Neural crest cell (in vitro differentiated cells): ENCODE measurements at places on chromosomes 6 and 20.
A peak's percentile ranks its signal among the peaks of the same experiment; 100 is the strongest.

GRCh38 chr6:35973670-35974222 is 50.7 kb downstream of the SLC26A8 start:
- DNase-seq = no peak

GRCh38 chr6:111850295-111850937 is 22.8 kb downstream of the FYN start:
- no peak for DNase-seq

GRCh38 chr20:23759306-23759940 is 8.7 kb upstream of the CST1 start:
- DNase-seq = no peak

DNA sequence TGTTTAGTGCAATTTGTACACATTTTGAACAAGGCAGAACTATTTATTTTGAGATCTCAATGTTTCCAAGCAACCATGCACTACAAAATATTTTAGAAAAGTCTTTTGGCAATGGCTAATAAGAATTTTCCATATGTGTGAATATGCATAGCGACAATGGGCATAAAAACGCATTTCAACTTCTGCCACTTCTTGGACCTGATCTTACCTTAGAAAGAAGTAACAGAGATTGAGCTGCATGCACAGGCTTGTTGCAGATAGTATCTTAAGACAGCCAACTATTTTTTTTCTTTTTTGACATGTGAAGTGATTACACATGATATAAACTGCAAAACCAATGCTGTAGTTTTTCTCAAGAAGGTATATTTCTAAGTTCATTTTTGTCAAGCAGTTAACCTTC is 210.4 kb upstream of the PHACTR1 start:
- no peak for DNase-seq

- DNase-seq = no peak
These were observed 26.6 kb downstream of the MDGA1 start for GRCh38 chr6:37671061-37671460.

DNA sequence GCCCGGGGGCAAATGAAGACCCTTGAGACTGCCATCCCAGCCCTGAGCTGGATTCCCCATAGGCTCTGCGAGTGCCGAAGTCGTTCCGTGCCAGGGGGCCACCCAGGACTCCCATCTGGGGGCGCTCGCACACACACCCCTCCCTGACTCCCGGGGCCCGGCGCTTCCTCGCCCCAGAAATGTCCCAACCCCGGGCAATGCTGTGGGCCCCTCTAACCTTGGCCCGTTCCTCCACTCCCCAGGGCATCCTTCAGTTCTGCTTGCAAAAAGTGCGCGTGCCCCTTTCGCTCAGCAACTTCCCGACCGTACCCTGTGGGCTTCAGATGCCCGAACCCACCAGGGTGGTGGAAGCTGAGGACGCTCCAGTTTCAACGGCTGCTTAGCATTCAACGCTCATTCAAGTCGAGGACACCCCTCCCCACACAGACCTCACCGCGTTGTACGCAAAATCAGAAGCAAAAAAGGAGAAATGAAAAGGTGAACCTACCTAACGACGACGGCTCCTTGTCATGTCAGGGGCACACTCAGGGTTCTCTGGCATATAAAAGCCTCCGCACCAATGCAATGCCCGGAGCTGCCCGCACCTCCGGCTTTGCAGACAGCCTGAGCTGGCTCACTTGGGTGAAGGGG is 25.3 kb downstream of the RIPOR2 start:
- DNase-seq = no peak

DNA sequence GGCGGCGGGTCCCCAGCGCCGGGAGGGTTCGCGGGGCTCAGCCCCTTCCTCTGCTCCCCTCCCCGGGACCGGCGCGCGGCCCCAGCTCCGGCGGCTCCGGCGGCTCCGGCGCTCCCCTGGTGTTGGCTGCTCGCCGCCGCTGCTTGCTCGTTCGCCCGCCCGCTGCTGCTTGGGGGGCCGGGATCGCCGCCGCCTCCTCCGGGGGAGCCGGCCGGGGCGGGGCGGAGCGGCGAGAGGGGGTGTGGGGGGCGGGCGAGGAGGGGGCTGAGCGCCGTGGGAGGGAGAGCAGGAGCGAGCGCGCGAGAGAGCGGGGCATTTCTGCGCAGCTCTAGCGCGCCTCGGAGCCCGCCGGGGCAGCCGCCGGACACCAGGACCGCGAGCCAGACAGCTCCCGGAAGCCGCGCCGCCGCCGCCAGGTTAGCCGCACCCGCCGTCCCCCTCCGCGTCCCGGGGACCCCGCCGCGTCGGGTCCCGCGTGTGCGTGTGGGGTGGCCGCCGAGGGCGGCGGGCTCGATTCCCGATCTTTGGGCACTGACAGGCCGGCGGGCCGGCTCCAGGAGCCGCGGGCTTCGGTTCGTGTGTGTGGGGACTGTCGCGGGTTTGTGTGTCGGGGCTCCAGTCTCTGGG is 62.0 kb upstream of the EPB41L1 start:
- DNase-seq = peak; percentile 30

GRCh38 chr6:21587961-21588480 is 5.5 kb upstream of the SOX4 start:
- DNase-seq = peak; percentile 63

- no peak for DNase-seq
These were observed 20.9 kb upstream of the MCM3 start for GRCh38 chr6:52305411-52305810.

DNA sequence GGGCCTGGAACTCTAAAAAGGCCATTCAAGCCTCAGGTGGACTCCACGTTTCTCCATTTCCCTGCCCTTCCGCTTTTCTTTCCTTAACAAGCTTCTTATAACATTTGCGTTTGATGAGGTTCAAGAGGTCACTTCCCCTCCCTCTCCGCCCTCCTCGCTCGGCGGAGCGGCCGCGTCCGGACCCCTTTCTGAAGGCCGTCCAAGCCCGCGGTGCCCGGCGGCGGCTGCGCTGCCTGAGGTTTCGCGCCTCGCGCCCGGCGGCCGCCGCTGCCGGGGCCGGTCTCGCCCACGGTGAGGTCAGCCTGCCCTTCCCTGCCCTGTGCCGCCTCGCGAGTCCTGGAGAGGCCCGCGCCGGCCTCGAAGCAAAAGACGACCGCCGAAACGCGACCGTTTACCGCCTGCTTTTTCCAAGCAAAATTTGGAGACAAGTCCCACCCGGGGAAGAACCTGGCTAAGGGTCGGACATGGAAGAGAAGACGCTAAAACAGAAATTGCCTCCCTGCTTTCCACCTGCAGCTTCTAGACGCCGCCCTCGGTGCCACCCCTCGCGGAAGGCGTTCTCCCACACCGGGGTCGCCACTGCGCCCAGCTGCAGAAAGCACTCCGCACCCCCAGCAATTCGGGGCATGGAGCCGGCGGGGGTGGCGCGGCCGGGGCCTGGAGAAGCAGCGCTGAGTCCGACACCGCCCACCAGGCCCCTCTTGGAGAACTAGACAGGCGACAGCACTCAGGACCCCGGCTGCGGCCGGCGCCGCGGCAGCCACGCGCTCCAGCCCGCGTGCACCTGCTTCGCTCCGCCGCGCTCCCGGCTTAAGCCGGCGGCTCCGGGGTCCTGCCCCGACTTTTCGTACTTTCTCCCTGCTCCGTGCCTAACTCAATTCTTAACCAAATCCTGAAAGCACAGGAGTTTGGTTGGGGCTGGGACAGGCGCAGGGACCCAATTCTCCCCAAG is 11.0 kb upstream of the FOXF2 start:
- DNase-seq = no peak

DNA sequence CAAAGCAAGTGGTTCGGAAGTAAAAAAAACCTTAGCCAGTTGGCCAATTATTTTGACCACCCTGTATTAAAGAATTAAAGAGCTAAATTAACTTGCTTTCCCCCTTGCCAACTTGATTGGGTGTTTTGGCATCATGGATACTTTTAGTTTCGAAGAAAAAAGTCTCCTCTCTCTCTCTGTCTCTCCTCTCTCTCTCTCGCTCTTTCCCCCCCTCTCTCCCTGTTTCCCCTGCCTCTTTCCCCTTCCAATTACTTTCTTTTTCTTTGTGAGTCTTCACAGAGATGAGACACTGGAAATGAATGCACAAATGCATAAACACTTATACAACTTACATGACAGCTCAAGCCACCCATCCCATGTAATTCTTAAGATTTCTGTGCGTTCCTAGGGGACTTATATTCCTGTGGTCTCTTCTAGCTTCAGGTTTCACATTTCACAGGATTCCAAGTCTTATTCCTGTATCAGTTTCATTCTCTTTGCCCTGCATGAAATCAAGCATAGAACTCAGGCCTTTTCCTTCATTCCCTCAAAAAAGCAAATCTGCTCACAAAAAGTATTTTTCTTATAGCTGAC is 32.9 kb upstream of the EYA4 start:
- no peak for DNase-seq

- DNase-seq = no peak
These were observed 79.4 kb upstream of the NRN1 start for GRCh38 chr6:6085928-6086668.

DNA sequence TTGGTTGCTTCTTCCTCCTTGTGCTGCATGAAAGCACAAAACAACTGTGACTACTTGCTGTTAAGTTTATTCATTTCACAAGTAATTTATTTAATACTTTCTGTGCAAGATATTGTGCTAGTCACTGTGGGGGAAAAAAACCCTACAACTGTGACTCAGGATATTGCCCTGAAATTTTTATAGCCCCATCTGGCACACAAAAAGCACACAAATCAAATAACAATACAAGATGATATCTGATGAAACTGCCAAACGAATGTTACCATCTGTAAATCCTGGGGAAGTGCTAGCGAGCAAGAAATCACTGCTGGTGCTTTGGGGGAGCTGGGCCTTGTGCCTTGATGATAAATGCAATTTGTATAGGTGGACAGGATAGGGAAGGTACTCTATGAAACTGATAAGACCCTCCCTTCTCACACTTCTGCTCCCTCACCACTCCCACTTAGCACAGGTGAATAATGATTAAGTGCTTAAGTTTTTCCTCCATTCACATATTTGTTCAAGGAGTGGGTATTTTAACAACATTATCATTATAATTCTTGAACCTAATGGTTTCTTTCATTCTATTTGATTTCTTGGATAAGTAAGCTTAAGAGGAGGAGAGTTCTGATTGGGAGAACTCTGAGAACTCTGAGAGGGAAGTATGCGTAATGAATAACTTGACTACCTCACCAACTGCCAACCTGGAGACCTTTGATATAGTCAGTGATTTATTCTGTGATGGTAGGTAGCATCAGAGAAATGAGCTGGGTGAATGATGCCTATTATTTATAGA is 115.3 kb downstream of the RTN4IP1 start:
- DNase-seq = no peak

GRCh38 chr6:103505155-103505518 is 1354.6 kb downstream of the HACE1 start:
- DNase-seq = no peak

GRCh38 chr20:57061051-57061900 is 205.2 kb downstream of the BMP7 start:
- peak; percentile 68 for DNase-seq

DNA sequence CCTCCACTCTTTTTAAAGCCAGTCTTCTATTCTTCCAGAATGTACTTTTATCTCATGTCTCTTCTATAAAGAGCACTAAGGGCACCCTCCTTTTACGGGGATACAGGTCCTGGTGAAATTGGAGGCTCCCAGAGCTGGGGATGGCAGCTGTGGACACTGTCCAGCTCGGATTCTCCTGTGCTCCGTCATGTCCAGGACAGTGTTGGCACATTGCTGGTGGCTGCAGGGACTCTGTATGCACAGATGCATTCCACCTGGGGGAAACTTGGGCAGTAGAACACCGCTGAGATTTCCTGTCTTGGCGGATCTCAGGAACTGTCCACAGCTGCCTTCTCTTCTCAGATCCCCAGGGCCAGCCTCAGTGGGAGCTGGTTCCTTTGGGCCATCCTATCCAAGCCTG is 56.6 kb upstream of the CLDN20 start:
- DNase-seq = no peak

DNA sequence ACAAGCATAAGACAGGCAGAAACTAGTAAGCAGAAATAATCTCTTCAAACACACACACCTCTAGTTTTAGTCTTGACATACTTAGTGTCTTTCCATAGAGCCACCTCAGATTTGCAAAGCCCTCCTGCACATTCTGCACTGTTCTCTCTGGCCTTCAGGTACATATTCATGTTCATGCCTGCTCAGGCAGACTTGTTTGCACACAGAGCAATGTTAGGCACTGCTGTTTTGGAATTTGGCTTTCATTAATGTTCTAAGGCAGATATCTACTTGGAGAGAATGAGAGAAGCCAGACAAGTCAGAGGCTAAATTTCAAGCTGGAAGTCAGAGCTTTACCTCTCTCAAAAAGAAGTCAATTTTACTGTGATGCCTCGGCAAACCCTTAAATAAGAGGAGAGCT is 21.3 kb upstream of the DST start:
- DNase-seq = no peak

GRCh38 chr6:31016659-31017299 is 6.5 kb downstream of the MUC22 start:
- no peak for DNase-seq

DNA sequence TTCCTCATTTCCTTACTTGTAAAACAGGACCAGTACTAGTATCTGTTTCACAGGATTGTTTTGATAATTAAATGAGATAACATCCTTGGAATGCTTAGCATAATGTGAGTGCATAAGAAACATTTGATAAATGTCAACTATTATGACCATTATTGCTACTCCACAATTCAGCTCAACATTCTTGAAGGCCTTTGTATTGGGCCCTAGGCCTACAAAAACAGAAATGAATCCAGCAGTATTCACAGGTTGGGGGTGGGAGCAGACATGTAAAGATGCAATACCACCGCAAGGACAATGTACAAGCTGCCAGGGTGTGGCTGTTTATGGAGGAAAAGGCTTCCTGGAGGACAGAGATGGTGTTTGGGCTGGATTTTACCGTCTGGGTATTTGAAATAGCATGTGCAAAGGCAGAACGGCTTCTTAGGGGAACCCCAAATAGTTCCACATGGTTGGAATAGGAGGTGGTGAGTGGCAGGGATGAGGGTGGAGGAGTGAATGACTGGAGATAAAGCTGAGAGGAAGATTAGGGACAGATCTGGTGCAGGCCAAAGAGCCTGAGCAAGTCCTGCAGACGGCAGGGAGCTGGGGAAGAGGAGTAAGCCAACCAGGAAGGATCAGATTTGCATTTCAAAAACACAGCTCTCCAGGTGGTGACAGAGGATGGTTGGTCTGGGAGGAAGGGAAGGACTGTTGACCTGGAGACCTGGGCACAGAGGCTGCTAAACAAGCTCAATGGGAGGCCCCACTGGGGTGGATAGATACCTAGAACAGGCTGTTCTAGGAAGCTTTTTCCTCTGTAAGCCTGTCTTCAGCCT is 57.0 kb upstream of the EPB41L1 start:
- no peak for DNase-seq

GRCh38 chr20:2557873-2558580 is 21.7 kb downstream of the TMC2 start:
- DNase-seq = no peak
